ENCODE measurements at places on chromosomes 11 and 22.

- no peak for DNase-seq
Measured at GRCh38 chr11:94576306-94576705, 9.1 kb downstream of the PIWIL4 start.

- no peak for DNase-seq
Measured at GRCh38 chr11:133901316-133901715, 55.5 kb downstream of the IGSF9B start.

GRCh38 chr11:75759832-75760231 is 8.7 kb upstream of the DGAT2 start:
- DNase-seq = no peak

GRCh38 chr11:83115551-83115950 is 41.4 kb upstream of the PCF11 start:
- DNase-seq = no peak

DNA sequence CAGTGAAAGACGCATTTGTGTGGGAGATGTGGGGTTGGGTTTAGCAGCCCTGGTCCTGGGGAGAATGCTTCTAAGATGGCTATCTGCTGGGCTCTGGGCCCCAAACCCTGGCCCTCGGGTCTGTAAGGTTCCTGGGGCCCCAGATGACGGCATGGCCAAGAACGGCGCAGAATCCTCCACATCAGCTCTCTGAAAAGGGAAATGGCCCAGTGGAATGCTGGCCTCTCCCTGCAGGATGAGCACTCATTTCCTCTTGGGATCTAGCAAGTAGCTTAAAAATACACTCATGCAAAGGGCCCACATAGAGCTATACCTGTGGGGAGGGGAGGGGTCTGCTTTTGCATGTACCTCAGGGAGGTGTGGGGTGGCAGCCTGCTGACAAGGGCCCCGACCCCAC is 37.5 kb upstream of the LINC01488 start:
- DNase-seq = no peak

- DNase-seq = no peak
Measured at GRCh38 chr11:64520013-64520412, 71.0 kb upstream of the SLC22A12 start.

DNA sequence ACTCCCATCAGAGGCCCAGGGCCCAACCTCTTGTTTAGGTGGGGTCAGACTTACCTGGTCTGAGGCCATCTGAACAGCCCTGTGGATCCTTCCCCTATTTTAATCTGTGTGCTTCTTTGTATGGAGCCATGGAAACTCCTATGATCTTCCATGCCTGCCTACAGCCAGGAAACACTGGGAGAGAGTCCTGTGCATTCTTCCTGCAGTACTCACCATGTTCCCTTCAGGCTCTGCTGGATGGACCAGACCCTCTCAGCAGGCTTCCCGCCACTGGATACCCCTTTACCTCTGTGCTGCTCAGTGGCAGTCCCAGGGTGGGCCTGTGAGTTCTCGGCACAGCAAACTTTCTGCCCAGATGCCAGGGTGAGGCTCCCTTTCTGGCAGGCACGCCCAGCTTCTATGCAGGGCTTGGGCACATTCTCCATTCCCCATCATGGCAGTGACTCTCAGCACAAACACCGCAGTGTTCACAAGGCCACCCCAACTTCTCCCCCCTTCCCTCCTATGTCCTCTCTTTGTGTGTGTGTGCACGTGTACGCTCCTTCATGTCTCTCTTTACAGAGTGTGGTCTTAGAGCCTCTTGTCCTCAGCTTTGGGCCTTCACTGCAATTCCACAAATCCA is 34.8 kb downstream of the NEU3 start:
- no peak for DNase-seq

- DNase-seq = no peak
Measured at GRCh38 chr11:105357764-105358163, 218.2 kb upstream of the CARD18 start.
